NCI-H187 (cell line): ENCODE measurements at places on chromosomes 7 and 10.

- DNase-seq: no peak
These were observed 205.9 kb downstream of the SKAP2 start for GRCh38 chr7:26658389-26659084.

- no peak for DNase-seq
These were observed 15.6 kb downstream of the MDFIC start for GRCh38 chr7:114937446-114937845.

- no peak for DNase-seq
These were observed 21.5 kb upstream of the AKR1C1 start for GRCh38 chr10:4941540-4942330.

DNA sequence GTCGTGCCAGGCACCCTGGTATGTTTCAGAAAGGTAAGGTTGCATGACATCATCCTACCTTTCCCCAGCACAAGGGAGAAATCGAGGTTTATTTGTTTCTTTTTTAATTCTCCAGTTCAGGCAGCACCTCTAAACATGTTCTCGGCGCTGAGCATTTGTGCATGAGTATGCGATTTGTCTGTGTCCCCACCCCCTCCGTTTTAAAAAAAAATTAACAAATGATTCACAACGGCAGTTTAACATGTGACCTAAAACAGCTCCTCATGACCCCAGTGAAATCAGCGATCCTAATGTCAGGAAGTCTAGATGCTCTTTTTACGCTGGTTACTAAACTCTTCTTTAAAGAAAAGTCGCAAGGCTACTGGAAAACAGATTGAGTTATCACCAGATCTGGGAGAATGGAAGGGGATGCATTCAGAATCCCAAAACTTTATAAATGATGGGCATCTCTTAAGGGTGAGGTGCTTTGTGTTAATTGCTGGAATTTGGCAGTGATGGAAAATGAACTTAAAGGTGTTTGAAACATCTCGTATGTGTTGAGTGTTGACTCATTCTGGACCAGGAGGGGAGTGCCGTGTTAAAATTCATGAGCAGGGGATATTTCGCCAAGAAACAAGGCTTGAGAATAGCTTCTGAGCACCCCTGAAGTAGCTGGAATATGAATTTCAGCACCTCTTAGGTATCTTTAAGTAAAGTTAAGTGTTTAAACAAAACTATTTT is 106.8 kb upstream of the PDCD4 start:
- peak; percentile 10 for DNase-seq

DNA sequence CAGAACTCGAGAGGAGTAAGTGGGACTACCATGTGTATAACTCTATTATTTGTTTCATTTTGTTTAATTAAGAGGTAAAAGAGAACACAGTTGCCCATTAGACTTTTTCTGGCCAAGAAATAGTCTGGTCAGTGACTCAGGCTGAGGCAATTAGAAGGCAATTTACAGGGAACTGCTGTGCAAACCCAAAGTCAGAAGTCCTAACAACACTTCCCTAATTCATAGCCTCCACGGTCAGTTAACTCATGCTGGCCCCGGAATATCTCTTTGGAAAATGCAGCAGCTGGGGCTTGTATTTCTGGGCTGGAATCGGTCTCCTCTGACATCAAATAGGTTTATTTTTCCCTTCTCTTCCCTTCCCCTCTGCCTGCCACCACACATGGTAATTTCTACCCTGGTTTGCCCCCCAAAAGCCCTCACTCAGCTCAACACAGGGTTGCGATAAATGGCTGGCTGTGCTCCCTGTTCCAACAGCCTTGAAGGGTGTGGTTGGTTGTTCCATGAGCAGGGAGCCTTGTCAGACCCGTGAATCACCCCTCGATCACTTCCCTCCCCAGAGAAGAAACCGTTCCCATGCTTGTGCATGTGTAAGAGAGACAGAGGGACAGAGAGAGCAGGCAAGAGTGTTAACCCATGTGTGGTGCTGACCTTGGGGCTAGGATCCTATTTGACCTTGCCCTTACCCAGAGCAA is 5.3 kb downstream of the SH3PXD2A start:
- DNase-seq: no peak

DNA sequence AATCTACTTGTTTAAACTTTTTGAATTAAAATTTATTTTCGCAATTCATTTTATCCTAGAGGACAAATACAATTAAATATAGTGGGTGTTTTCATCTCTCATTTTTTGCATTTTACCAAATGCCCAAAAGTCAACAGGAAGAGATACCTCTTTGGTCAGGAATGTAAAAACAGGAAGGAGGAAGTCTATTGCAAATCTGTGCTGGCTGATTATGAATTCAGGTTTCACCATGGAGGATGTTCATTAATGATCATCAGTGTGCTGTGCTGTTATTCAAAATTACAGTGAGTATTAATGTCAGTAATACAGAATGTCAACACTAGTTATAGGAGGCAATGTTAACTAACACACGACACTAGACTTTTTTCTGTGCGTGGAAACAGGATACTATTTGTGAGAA is 24.7 kb downstream of the EXOC6 start:
- no peak for DNase-seq

- DNase-seq: no peak
These were observed at the start of gene DKK1 for GRCh38 chr10:52313933-52314821. DKK1 (plus strand) TSS chr10:52314281; CDS start chr10:52314435, 154 bp downstream.

- no peak for DNase-seq
These were observed 73.5 kb upstream of the VIPR2 start for GRCh38 chr7:159218170-159218569.

- no peak for DNase-seq
These were observed 355.2 kb downstream of the SUGCT start for GRCh38 chr7:40489844-40490602.

DNA sequence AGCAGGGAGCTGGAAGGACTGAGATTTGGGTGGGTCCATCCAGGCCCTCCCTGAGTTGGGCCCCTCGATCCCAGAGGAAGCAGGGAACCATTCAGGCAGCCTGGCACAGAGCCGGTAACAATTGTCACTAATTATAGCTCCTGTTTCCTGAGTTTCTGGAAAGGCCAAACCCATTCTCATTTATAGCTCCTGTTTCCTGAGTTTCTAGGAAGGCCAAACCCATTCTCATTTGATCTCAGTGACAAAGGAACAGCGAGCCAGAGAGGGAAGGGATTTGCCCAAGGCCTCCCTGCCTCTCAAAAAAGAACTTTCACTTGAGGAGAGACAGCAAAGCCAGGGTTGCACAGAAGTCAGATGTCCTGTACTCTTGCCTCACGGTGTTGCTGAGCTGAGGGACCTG is 521.9 kb downstream of the TYW1 start:
- no peak for DNase-seq

GRCh38 chr7:106139265-106140251 is 27.4 kb upstream of the SYPL1 start:
- peak; percentile 33 for DNase-seq

DNA sequence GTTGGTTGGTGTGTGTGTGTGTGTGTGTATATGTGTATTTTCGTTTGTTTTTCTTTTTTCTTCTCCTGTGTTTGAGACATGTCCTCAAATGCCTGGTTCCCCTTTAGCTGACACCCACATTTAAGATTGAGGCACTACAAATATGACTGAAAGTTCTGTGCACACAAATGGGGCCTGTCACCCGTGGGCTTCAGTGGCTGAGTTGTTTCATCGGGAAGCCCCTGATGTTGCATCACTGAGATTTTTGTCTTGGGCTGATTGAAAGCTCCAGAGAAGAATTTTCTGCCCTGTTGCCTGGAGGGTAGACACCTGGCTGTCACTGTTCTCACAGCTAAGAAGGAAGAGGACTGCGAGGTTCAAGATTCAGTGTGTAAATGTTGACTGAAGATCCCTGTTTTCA is 283.8 kb upstream of the C7orf33 start:
- DNase-seq: no peak

DNA sequence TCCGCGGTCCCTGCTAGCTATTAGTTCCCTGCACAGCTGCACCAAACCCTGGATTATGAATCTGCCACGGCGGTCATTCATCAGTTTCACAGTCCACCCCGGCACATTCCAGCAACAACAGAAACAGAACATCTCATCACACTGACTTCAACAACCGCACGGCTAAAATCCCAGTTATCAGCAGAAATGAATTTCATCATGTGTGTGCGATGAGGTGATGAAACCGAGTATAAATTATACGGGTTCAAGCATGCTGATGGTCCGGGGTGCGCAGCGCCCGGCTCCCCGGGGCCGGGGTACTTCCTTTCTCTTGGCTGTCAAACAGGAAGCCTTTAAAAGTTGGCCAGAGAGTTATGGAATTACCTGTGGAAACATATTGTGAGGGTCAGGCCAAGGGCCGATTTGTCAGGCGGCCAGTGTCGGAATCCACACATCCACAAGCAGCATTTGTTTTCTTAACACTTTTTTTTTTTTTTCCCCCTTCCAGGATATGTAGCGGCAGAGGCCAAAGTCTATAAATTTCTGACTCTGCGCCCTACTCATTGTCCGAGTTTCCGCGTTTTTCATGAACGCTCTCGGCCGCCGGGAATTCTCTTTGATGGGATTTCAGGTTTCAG is 420.9 kb upstream of the MGMT start:
- DNase-seq: no peak

DNA sequence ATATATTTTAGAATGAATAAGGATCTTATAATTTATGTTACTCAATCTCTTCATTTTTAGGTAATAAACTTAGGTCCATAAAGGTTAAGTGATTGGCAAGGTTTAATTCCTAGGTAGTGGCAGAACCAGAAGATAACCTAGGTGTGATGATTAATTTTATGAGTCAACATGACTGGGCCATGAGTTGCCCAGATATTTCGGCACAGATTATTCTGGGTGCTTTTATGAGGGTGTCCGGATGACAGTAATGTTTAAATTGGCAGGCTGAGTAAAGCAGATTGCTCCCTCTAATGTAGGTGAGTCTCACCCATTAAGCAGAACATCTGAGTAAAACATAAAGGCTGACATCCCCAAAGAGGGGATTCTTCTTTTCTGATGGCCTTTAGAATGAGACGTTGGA is 1349.3 kb upstream of the CELF2 start:
- DNase-seq: no peak

DNA sequence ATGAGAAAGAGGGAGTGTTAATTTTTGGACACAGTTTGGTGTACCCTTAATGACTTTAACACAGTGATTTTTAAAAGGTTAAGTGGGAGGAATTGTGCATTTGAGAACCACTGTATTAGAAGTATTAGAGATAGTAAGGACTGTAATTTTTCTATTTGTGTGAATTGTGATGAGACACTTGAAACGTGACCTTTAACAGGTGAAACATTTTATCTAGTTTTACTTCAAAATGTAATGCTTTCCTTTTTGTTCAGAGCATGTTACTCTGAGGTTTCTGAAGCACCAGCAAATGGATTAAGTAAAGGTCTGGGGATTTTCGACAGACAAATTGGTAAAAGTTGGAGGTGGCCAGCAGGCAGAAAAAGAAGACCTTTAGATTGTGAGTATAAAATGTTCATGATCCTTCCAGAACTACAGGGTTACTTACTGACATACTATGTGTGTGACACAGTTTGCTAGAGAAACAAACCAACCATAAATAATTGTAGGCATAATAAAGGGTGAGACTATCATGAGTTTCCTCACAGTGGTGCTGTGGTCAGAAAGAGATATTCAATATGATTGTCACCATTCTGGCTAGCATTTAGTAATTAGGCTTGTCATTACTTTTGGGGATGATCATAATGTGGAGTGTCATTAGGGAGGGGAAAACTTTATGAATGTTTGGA is 26.1 kb downstream of the LCOR start:
- DNase-seq: no peak

- no peak for DNase-seq
These were observed 637 bp downstream of the MICU1 start for GRCh38 chr10:72625276-72625607.

GRCh38 chr7:876077-876971 is at the start of gene GET4:
GET4 (plus strand) TSS chr7:876554; CDS start chr7:876646, 92 bp downstream.
- peak; percentile 62 for DNase-seq

DNA sequence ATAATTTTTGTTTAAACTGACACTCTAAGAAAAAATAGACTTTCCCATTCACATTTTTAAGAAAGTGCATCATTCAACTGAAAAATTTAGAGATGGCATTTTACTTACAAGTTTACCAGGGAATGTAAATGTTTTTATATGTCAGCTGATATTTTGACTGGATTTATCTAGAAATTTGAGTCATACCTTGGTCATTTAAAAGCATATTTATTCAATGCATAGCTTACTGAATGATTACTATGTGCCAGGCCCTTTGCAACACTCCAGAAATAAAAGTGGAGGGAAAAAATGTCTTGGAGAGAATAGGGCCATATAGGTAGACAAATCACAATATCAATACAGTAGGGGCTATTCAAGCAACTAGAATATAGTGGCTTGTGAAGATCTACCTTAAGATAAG is 98.4 kb upstream of the FAM3C start:
- DNase-seq: no peak

DNA sequence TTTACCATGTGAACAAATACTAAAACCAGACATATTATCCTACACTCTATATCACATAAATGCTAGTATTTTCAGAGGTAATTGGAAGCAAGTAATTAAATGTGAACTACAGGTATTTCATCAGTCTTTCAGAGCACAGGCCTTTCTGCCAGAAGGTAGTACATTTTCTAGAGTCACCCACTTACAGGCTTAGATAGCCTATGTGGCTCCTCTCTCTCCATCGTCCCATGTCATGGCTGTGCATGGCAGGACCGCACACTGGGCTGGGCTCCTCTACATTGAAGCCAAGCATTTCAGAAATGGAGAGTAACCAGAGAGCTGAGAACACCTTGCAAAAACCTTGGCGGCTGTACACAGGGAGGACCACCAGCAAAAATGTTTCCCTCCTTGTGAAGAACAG is 49.7 kb downstream of the GFRA1 start:
- no peak for DNase-seq

DNA sequence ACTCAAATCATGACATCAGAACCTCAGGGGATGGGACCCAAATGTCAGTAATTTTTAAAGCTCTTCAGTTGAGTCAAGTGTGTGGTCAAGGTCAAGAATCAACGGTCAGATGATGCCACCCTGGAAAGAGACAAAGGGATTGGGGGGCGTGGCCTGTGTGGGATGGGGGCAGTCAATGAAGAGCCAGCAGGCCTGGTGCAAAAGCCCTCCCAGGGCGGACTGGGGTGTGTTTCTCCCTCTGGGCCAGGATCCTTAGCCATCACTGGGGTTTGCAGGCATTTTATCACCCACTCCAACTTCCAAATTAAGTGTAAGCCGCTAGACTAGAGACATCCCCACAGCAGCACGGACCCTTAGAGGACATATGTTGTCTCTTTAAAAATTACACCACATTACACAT is 204.7 kb downstream of the USP6NL start:
- no peak for DNase-seq

- DNase-seq: no peak
These were observed 153.7 kb downstream of the NRBF2 start for GRCh38 chr10:63286754-63287264.

DNA sequence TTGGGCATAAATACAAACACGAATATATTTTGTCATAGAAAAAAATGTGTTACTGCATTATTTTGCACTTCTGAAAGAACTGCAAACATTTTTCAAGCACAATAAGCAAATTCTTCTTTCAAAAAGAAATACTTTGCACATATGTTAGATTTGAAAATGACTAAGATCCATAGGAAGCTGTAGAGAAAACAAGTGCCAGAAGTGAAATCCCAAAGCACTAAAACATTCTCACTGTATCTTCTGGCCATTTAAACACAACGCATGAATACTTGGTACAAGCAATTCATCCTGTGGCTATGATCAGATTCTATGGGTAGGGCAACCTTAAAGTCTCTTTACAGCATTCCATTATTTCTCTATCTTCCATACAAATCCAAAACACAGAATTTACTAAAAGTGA is 225.4 kb upstream of the IMMP2L start:
- DNase-seq: no peak

- DNase-seq: no peak
These were observed 508.0 kb upstream of the MGMT start for GRCh38 chr10:128958834-128959690.

- no peak for DNase-seq
These were observed 49.8 kb upstream of the TNS3 start for GRCh38 chr7:47631711-47632110.
